Stimulated activated CD4-positive, alpha-beta T cell treated with anti-CD3 and anti-CD28 coated beads, TNF-alpha, amount 100 ng/mL, for 4 hours (primary cell): ENCODE measurements at places on chromosomes 11 and 22.

GRCh38 chr11:68792400-68792966 is 41.2 kb upstream of the TESMIN start:
- no peak for DNase-seq

- no peak for DNase-seq
Measured at GRCh38 chr22:46502440-46503175, 34.8 kb downstream of the CELSR1 start.

GRCh38 chr11:73317803-73318202 is 9.7 kb downstream of the ARHGEF17 start:
- DNase-seq, result no peak

DNA sequence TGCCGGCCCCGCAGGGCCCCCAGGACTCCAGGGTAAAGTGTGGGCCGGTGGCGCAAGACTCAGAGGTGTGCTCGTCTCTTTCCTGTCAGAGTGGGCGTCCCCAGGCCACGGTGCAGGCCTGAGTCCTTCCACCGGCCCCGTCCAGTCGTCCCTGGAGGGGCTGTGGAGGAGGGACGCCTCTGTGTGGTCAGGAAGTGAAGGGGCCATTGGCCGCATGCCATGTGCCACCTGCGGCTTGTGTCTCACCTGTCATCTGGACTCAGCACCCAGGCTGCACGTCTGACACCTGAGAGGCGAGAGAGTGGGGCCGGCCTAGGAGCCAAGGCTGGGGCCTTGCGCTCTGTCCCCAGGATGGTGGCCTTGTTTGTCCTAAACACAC is 25.2 kb downstream of the MUC6 start:
- no peak for DNase-seq

DNA sequence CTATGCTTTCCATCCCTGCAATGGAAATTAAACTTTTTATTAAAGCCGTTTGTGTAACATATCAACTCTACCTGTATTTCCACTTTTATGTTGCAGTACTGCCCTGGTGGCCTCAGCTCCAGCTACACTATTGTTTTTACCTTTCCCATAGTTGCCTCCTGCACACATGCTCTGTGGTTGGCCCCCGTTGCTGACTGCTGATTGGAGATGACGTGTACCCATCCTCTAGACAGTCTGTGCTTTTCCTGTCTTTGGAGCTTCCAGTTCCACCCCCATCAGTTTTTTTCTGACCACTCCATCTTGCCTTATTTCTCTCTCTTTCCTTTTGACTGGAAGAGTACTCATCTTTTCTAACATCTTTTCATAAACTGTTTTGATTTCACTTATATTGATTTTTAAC is 123.8 kb downstream of the TEAD1 start:
- DNase-seq, result no peak

GRCh38 chr11:60910281-60910687 is 3.7 kb upstream of the TMEM109 start:
- DNase-seq, result no peak

- DNase-seq, result no peak
Measured at GRCh38 chr11:74154620-74155281, 16.1 kb downstream of the C2CD3 start.
